Fibroblast of lung (primary cell): ENCODE measurements at places on chromosomes 6 and 20. TPM values are rescaled to one million over a fixed set of nuclear protein-coding genes. Genes with fewer than 3 reads are reported as not detected.

PBOV1 gene
- total RNA-seq = not detected in 2 replicates

NFATC2 gene
- total RNA-seq = under 0.01 and 0.50 TPM in 2 replicates

SYCP2 gene
- 0.51 and 1.2 TPM in 2 replicates for total RNA-seq

GNMT gene
- not detected in 2 replicates for total RNA-seq

MAK gene
- not detected in 2 replicates for total RNA-seq

ULBP1 gene
- total RNA-seq = 0.26 and 0.83 TPM in 2 replicates

HLA-DQA1 gene
- total RNA-seq = 0.26 TPM in 1 of 2 replicates, not detected in the other

ADGB gene
- total RNA-seq = not detected in 2 replicates

IRF4 gene
- under 0.01 TPM in 2 replicates for total RNA-seq

HLA-DPA1 gene
- 1.0 and 1.5 TPM in 2 replicates for total RNA-seq

DDX43 gene
- 2.0 and 3.1 TPM in 2 replicates for total RNA-seq

BCAS1 gene
- total RNA-seq = under 0.01 and 0.17 TPM in 2 replicates

CST7 gene
- not detected in 2 replicates for total RNA-seq

SLC16A10 gene
- total RNA-seq = under 0.01 TPM in 1 of 2 replicates, not detected in the other

OXT gene
- not detected in 2 replicates for total RNA-seq

OR2W1 gene
- total RNA-seq = not detected in 2 replicates

ADGRG6 gene
- 30.0 and 49.9 TPM in 2 replicates for total RNA-seq

CDS2 gene
- total RNA-seq = 22.1 and 32.7 TPM in 2 replicates

GTF2H4 gene
- total RNA-seq = 8.7 and 12.2 TPM in 2 replicates

BEND6 gene
- total RNA-seq = 10.8 and 12.6 TPM in 2 replicates

FLRT3 gene
- 5.1 and 7.6 TPM in 2 replicates for total RNA-seq

NMBR gene
- under 0.01 TPM in 1 of 2 replicates, not detected in the other for total RNA-seq

PI3 gene
- total RNA-seq = not detected in 2 replicates

PLAGL2 gene
- total RNA-seq = 1.5 and 2.3 TPM in 2 replicates

BMP5 gene
- total RNA-seq = 1.0 and 1.5 TPM in 2 replicates

STK4 gene
- total RNA-seq = 22.9 and 31.7 TPM in 2 replicates

KCNK5 gene
- under 0.01 and 0.26 TPM in 2 replicates for total RNA-seq

ANKRD66 gene
- not detected in 2 replicates for total RNA-seq

SULF2 gene
- 9.6 and 28.0 TPM in 2 replicates for total RNA-seq

COL11A2 gene
- 0.17 and 0.26 TPM in 2 replicates for total RNA-seq

RAB44 gene
- under 0.01 TPM in 2 replicates for total RNA-seq

TP53TG5 gene
- under 0.01 TPM in 1 of 2 replicates, not detected in the other for total RNA-seq

TFAP2D gene
- total RNA-seq = not detected in 2 replicates

KIFC1 gene
- 0.51 and 5.3 TPM in 2 replicates for total RNA-seq

PRL gene
- not detected in 2 replicates for total RNA-seq

HCRTR2 gene
- not detected in 2 replicates for total RNA-seq

TAGAP gene
- under 0.01 TPM in 1 of 2 replicates, not detected in the other for total RNA-seq

LRRC1 gene
- 7.2 and 12.1 TPM in 2 replicates for total RNA-seq

PRND gene
- total RNA-seq = not detected in 2 replicates

ZBTB46 gene
- total RNA-seq = 2.8 and 4.5 TPM in 2 replicates

PARD6B gene
- total RNA-seq = 0.83 and 1.0 TPM in 2 replicates

SPATS1 gene
- total RNA-seq = under 0.01 TPM in 1 of 2 replicates, not detected in the other

ADAM33 gene
- total RNA-seq = 37.2 and 67.9 TPM in 2 replicates

NEDD9 gene
- total RNA-seq = 13.6 and 33.7 TPM in 2 replicates

KCNQ5 gene
- 4.6 and 4.9 TPM in 2 replicates for total RNA-seq

THEMIS gene
- total RNA-seq = not detected in 2 replicates

SLC22A7 gene
- not detected in 2 replicates for total RNA-seq

TAAR2 gene
- not detected in 2 replicates for total RNA-seq

SLC17A9 gene
- 3.3 and 6.4 TPM in 2 replicates for total RNA-seq

ACAT2 gene
- total RNA-seq = 37.5 and 121 TPM in 2 replicates

RIPPLY2 gene
- total RNA-seq = 0.51 TPM in 1 of 2 replicates, not detected in the other

ALDH8A1 gene
- 0.26 and 0.50 TPM in 2 replicates for total RNA-seq

SLC26A8 gene
- total RNA-seq = not detected in 2 replicates

RNF182 gene
- 2.5 and 2.6 TPM in 2 replicates for total RNA-seq

UBR2 gene
- 28.5 and 34.7 TPM in 2 replicates for total RNA-seq

B3GAT2 gene
- not detected in 2 replicates for total RNA-seq

SLC2A10 gene
- 42.1 and 47.2 TPM in 2 replicates for total RNA-seq

MTFR2 gene
- total RNA-seq = 0.26 and 0.83 TPM in 2 replicates
